ENCODE measurements at places on chromosomes 5 and 9.

GRCh38 chr9:23615569-23615968 is 210.5 kb downstream of the ELAVL2 start:
- DNase-seq = no peak

GRCh38 chr5:322281-322941 is 897 bp downstream of the AHRR start:
- DNase-seq = no peak

DNA sequence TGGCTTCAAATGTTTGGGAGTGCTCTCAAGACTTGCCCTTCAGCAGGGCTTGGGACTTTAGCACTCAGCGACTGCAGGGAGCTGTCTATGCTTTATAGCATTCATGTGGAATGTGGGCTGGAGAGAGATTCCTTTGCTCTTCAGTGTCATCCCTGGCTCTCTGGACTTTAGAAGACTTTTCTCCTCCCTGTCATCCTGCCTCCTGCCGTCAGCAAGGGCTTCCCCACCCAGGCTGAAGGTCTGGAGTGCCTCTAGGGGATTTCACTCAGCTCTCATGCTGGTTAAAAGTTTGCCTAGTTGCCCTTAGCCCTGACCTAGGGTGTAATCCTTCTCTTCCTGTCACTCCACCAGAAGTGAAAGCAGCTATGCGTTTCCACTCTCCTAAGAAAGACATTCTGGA is 210.9 kb downstream of the FRMD3 start:
- no peak for DNase-seq

- no peak for DNase-seq
Measured at GRCh38 chr5:143435210-143435657, 31.7 kb upstream of the NR3C1 start.

- no peak for DNase-seq
Measured at GRCh38 chr9:77589046-77589795, 58.9 kb downstream of the GNA14 start.

DNA sequence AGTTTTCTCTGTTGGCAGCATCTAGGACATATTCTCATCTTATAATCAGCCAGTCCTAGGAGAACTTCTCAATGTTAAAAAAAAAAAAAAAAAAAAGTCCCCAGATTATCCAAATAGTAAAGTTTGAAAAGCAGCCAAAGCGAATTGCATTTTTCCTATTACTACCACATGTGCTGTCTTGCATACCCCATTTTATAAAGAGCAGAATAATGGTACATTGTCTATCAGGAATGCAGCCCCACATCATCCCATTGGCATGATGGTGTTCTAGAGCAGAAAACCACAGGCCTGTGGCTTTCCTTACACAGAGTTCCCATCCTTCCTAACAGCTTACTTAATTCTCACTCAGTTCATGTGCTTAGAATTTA is 381.6 kb downstream of the TMEM38B start:
- no peak for DNase-seq

DNA sequence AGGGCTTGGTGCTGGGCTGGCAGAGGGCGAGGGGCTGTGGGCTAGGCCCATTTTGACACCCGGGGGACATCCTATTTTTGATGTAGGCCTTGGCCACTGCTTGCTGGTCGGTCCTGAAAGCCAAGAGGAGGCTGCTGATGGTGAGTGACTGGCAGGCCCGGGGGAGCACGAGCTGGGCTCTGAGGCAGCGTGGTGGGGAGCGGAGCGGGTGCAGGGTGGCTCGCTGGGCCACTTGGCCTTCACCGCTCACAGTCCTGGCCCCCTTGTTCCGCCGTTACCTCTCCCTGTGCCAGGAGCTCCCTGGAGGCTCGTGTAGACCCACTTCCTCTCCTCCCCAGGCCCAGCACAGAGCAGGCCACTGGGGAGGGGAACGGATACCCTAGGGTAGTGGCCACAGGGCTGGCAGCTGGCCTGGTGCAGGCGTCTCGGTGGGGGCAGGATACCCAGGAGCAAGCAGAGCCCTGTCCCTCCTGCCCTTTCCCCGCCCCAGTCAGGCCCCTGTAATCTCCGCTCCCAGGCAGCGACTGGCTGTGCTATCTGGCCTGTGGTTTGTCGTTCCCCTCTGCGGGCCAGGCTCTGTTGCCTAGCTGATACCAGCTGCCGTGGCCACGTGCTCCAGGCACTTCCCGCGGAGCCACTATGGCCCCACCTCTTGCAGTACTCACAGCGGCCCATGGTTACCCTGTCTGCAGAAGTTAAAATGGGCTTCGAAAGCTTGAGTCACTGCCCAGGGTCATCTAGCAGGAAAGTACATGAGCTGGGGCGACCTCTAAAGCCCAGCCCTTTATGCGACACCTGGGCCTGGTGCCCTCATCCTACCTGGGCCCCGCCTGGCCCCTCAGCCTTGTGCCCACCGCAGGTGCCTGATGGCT is 11.7 kb upstream of the DOLPP1 start:
- peak; percentile 59 for DNase-seq

DNA sequence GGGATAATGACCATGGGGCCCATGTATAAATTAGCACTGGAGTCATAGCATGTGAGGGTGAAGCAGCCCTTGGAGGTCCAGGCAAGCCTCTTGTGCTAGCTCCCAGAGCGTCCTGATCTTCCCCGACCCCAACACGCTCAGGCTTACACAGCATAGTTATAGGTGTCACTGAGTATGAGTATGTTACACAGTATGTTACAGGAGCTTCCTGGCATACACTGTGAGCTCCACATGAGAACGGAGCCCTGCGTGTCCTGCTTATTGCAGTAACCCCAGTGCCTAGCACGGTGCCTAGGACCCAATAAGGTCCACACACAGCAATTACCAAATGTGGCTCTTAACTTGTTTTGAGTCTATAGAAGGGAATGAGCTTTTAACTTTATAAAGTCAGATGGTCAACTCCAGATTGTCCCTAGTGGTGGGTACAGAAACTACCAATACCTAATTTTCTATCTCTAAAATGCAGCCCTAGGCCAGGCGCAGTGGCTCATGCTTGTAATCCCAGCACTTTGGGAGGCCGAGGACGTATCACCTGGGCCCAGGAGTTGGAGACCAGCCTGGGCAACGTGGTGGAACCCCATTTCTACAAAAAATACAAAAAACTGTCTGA is 64.1 kb downstream of the PLAC8L1 start:
- DNase-seq = no peak

DNA sequence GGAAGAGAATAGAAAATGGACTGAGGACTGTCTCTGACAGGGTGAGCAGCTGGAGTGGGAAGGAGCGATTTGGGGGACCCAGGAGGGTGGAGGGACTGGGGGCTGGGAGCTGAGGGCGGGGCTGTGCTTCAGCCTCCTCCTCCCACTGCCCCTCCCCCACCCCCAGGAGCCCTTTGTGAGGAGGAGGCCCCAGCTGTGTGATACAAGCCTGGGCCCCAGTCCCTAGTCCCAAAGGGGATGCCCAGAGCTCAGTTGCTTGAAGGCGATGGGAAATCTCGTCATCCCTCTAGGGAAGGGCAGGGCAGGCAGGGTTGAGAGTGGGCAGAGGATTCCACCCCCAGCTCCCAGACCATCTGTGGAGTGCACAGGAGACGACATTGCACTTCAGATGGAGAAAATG is at the start of gene SPATA31E1:
Gene SPATA31E1, plus strand, starts transcription at position 251 of the 400 bp plus-strand sequence. Its CDS starts 15 bp downstream, at position 266.
- no peak for DNase-seq

DNA sequence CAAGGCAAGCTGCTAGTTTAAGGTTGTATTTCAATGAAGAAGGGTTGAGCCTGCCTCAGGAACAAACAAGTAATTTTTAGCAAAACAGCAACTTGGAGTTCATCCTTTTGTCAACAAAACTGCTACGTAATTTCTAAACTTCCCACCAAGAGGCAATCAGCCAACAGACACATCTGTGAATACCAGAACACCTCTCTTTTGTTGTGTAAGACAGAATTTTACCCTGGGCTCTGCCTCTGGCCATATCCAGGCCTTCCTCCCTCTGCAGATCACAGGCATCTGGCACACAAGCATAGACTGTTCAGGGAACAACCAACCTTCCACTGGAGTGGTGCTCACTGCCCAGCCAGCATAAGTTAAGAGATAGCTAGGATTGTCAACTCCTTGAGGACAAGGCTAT is 409.0 kb downstream of the SPOCK1 start:
- DNase-seq = no peak

GRCh38 chr5:151684690-151685361 is 1.9 kb downstream of the SPARC start:
- no peak for DNase-seq

DNA sequence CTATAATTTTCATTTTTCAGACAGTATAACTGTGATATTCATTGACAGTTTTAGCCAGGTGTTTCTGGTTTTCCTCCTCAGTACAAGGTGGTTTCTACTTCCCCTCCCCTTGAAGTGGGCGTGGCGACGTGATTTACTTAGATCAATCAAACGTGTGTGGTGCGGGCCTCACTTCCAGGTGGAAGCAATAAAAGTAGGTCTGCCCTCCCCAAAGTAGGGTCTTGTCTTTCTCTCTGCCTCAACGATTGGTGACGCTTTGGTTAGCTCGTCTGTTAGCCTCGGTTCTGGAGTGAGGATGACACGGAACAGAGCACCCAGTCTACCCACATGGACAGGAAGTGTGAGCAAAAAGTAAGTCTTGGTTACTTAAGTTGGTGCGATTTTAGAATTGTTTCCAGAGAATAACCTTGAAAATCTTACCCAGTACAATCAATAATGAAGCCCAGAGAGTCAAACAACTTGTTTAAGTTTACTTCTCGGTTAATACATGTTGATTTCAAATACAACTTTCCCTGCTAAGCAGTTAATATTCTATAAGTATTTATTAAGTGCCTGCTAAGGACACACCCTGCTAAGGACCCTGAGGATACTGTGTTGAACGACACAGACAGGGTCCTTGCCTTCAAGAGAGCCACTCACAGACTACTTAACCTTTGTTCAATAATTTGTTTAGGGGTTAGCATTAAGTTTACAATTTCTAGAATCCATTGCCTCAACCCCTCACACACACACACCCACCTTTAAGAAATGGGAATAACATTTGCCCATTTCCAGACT is 48.4 kb downstream of the COX7C start:
- no peak for DNase-seq

DNA sequence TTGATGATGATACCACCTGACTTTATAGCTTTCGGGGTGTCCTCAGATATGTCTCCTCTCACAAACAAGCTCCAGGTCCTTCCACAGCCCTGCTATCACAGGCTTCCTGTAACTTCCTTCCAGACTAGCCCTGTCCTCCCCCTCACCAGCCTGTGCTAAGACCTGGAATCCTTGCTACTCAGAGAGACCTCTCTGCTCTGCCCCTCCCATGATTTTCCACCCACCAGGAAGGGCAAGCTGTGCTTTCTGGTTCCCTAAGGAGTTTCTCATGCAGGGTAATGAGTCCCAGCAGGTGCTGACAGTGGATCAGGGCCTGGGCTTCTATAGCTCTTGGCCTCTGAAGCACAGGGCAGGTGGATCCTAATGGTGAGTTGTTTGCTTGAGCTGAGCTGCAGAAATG is 86.9 kb downstream of the AOPEP start:
- DNase-seq = no peak

DNA sequence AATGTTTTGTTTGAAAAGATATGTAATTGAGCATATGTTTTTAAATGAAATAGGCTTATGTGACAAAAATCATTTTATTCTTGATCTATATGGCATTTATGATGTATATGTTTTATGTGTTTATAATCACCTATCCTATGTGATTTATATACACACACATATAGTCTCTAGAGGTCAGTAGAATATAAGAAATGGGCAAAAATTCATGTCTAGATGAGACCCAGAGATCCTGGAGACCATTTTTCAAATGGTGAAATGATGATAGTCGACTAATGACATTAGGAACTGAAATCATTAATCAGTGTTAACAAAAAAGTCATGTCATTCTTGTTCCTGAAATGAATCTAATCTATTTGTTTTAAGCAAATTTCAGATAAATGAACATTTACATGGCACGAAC is 709.2 kb upstream of the WWC1 start:
- DNase-seq = no peak

DNA sequence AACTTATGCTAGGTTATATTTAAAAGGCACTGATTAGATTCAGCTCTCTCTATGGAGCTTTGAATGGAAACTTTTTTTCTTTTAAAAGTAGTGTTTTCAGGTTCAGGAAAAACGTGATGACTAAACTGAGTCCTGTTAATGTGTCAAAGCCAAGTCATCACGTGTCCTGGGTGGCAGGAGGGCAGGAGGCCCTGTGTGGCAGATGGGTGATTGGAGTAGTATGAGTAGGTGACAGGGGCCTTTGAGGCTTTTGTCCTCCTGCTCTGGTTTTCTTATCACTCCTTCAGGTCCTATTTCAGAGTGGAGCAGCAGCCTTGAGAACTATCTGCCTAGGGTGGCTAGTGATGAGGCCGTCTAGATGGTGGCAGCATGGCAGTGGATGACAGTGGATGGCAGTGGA is 17.7 kb upstream of the CARTPT start:
- DNase-seq = no peak

GRCh38 chr5:53240661-53241060 is 131.1 kb upstream of the MOCS2 start:
- DNase-seq = no peak

- DNase-seq = no peak
Measured at GRCh38 chr5:132467287-132467984, 23.1 kb downstream of the IRF1 start.

- no peak for DNase-seq
Measured at GRCh38 chr9:107760469-107761242, 271.1 kb upstream of the KLF4 start.

DNA sequence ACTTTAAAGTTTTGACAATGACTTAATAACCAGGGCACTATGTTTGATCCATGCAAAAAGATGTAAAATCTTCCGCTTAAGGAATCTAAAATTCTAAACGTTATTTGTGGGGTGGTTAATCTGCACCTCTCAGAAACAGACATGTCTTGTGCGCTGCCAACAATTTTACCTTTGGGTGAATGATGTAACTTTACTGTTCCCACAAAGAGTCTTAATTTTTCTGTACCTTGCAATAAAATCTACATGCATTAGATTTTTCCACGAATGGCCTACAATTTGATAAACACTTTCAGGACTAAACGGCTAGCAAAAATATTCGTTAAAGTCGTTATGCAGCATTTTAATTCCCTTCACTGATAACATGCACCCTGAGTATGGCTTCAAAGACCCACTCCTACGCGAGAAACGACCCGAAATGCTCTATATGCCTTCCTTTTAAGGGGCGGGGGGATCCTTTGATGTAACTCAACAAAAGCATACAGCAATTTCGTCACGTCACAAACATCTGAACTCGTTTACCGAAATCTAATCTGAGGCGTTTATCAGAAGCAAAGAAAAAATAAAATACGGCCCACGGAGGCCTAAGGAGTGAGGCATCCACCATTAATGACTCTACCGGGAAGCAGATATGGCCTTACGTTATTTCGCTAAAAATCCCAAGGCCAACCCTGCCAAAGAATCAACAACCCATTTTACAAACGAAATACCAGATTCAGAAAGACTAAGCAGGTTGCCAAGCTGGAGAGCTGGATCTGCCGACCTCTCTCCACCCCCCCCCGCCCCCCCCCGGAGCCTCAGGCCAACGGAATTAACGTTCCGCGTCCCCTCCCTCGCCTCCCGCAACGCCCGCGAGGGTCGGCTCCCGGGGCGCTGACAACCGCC is 621 bp downstream of the AK6 start:
- DNase-seq = no peak

- DNase-seq = no peak
Measured at GRCh38 chr5:160496334-160496733, 74.7 kb downstream of the PTTG1 start.

- DNase-seq = no peak
Measured at GRCh38 chr5:113682497-113683136, 169.1 kb downstream of the YTHDC2 start.

Data from activated T-cell treated with anti-CD3 and anti-CD28 coated beads, Interleukin-2, amount 50 U/mL, for 1 hour (primary cell).